SW 1271 (cell line): ENCODE measurements at places on chromosomes 3 and 15.

- no peak for DNase-seq
Observed at GRCh38 chr3:30641416-30642251, 35.2 kb downstream of the TGFBR2 start.

DNA sequence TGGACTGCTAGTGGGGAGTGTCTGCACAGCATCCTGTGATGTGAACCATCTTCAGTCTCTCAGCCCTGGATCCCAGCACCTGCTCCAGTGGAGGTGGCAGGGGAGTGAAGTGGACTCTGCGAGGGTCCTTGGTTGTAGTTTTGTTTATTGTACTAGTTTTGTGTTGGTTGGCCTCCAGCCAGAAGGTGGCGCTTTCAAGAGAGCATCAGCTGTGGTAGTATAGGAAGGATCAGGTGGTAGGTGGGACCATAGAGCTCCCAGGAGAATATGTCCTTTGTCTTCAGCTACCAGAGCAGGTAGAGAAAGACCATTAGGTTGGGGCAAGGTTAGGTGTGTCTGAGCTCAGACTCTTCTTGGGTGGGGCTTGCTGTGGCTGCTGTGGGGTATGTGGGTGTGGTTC lies 20.9 kb downstream of the NEK11 start:
- DNase-seq, result peak; percentile 8

DNA sequence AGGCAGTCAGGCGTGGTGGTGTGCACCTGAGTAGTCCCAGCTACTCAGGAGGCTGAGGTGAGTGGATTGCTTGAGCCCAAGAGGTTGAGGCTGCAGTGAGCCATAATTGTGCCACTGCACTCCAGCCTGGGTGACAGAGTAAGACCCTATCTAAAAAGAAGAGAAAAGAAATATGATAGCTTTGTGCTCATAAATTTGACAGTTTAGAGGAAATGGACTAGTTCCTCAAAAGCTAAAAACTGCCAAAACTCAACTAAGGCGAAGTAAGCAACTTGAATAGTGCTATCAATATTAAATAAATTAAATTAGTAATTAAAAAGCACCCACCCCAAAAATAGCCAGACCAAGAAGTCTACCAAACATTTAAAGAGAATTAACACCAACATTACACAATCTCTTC lies 24.5 kb upstream of the SLC15A2 start:
- DNase-seq, result no peak

DNA sequence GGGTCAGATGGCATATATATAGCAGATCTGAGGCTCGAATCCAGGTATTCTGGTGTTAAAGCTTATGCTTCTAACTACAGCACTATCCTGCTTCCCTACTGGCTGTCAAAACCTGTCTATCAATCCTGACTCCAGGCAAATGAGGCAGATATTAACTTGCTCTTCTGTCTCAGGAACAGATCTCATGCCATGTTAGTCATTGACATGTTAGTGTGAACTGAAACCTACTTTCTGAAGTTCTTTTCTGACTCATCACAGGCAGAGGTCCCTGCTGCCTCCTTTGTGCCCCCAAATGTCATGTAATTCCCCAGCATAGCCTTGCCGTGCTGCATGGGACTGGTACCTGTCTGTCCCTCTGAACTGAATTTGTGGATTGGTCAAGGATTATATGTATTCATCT lies 125.0 kb upstream of the SMAD3 start:
- DNase-seq, result no peak

DNA sequence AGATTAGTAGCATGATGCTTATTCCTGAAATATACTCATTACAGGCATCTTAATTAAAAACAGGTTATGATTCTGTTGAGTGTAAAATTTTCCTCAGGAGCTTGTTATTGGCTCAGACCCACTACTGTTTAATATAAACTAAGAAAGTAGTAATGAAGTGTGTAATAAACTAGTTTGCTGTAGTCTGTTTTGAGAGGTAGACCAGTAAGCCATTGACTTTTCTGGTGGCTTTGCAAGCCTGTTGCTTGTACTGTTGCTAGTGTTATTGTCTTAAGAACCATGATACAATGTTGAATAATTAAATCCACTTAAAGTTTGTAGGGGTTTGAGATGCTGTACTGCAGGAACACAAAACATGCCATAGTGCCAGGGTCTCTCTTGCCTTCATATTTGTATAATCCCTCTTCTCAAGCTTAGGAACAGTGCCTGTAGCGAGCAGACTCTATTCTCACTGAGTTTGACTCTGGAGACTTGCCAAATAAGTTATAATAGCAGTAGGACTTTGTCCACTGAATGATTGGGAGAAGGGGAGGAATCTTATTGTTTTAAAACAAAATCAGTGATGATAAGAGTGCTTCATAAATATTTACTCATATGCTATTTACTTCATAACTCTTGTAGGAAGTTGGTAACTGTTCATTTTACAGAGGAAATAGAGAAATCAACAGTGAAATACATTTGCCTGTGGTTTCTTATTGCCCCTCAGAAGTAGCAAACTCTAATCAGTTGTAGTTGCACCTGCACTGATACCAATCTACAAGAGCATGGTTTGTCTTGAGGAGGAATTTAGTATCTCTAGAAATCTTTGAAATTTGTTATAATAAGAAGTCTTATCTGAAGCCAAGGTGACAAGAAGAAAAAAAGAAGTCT lies 13.4 kb downstream of the TCF12 start:
- DNase-seq, result no peak
